ENCODE measurements at places on chromosomes 11 and 22.

DNA sequence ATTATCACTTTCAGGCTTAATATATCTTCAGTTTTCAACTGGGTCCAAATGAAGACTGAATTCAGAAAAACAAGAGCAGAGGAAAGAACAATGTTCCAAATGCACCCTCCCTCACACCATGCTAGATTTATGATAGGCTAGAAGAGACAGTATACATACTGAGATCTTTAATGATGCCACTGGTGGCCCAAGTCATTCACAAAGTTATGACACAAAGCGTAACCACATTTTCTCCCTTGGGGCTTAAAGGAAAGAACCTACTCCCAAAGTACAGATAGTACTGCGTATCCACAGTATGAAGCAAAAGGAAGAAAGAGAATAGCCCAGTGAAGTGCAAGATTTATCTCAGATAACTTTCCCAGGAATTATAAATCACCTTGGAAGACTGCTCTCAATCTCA lies 10.9 kb upstream of the SOX6 start:
- DNase-seq, result no peak

- no peak for DNase-seq
Observed at GRCh38 chr22:46108564-46109473, 41.5 kb upstream of the PPARA start.

GRCh38 chr11:20795005-20795404 lies 125.6 kb downstream of the NELL1 start:
- no peak for DNase-seq

- DNase-seq, result no peak
Observed at GRCh38 chr22:37618674-37619073, 10.0 kb downstream of the GGA1 start.

DNA sequence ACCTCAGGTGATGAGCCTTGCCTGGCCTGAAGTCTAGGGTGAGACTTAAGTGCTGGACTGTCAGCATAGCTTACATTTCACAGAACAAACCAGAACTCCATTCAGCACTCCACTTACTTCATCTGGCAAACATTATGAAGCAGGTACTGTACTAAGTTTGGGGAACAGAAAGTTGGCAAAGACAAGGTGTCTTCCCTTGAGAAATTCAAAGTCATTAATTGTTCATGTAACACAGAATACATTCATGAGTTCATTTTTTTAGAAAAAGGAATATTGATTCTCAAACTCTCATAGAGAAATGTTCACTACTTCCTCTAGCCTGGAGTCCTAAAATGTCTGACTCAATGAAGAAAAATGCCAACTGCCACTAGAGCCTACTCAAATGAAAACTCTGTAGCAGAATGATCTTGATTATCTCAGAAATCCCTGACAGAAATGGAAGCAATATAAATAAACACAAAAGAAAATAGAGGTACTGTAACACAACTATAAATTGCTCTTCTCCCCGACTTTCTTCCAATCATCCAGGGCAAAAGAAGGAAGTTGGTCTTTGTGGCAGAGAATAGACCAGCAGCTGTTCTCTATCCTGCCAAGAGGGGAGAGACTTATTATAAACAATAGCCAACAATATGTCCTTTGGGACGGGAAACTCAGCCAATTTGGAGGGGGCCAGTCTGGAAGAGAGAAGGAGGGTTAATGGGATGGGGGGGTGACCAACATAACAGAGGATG lies 129.2 kb upstream of the MTMR2 start:
- DNase-seq, result no peak

DNA sequence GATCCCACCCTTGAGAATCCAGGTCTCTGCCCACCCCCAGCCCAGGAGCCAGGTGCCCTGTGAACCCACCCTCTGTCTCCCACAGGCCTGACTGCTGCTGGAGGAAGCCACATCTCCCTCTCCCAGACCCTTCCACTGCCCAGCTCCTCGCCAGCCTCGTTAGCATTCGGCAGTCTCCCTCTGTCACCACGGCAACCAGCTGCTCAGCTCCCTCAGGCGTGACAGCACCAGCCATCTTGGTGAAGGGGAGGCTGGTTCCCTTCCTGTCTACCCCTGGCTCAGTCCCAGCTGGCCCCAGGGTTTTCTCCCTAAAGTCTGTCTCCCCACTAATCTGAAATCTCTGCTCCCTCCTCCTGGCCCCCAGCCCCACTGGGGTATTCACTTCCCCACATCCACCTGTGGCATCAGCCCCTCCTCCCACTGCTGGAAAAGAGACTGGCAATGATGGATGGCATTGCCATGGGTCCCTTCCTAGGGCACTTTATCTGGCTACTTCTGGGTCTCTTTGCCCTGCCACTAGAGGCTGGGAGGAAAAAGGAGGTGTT lies 28.1 kb downstream of the NRXN2 start:
- peak; percentile 21 for DNase-seq

DNA sequence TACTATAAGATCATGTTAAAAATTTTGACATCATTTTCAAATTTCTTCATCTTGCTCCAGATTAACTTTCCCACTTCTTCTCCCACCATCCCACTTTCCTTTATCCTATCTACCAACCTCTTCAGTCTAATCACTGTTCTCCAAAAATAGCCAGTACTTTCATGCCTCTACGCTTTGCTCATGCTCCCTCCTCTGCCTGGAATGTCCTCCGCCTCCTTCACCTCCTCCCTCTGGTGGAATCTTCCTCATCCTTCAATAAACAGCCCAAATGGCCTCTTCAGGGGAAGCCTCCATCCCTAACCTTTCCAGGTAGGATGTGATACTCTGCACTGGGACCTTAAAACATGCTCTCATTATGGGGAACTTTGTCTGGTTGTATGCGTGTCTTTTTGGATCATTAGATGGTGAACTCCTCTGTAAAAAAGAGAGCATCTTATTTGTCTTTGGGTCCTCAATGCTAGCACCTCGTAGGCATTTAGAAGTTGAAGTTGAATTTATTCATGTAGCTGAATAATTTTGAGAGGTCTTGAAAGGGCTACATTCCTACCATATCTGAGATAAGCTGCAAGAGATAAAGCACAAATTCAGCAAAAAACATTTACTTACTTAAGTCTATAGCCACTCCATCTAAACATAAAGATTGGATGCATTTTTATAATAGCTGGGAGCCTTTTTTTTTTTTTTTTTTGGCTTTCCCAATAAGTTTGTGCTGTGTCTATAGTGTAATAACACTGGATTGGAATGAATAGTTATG lies 8.0 kb upstream of the CSRP3 start:
- DNase-seq, result no peak

DNA sequence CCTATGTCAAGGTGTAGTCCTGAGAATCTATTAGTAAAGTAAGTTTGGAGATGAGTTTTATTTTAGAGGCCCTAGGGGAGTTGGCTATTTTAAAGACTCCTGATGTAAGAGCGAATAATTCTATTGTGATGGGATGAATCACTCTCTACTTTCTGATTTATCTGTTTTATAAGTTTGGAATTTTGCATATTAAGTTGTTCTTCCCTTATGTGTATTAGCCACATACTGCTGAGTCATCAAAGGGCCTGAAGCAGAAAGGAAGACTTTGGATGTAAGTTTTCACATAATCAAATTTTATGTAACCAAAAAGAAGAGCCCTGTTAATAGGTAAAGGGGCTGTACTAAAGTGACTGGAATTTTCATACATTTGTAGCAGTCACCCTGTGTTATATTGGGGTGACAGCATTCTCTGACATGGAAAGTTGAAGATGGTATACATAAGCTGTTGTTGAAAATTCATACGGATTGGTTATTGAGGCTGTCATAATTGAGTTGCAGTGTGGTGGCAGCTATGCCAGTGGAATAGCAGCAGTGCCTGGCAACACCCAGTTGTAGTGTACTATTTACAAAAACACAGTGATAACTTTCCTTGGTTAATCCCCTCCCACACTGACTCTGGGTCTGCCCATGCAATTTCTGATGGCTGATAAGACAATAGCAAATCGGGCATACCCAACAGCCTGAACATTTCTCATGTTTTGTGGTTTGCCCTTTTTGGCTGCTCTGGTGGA lies 90.6 kb upstream of the NTM start:
- no peak for DNase-seq

- no peak for DNase-seq
Observed at GRCh38 chr11:102061276-102061675, 14.0 kb downstream of the CFAP300 start.

GRCh38 chr11:43689167-43689566 lies 8.6 kb downstream of the HSD17B12 start:
- no peak for DNase-seq

DNA sequence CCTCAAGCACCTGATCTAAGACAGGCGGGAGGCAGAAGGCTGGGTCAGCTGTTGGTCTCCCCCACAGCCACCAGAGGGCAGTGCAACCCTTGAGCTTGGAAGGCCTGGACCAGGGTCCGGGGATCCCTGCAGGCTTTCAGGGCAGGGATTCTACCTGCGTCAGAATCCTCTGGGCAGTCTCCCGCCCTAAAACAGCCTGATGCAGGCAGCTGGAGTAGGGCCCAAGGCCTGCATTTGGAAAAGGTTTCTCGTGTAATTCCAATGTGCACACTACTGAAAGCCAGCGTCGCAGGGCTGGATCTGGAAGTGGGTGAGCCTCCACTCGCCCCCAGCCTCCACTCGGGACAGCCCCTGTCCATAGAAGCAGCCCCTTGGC lies 31.8 kb downstream of the BID start:
- peak; percentile 82 for DNase-seq

GRCh38 chr11:79174045-79175008 lies 266.5 kb downstream of the TENM4 start:
- no peak for DNase-seq

DNA sequence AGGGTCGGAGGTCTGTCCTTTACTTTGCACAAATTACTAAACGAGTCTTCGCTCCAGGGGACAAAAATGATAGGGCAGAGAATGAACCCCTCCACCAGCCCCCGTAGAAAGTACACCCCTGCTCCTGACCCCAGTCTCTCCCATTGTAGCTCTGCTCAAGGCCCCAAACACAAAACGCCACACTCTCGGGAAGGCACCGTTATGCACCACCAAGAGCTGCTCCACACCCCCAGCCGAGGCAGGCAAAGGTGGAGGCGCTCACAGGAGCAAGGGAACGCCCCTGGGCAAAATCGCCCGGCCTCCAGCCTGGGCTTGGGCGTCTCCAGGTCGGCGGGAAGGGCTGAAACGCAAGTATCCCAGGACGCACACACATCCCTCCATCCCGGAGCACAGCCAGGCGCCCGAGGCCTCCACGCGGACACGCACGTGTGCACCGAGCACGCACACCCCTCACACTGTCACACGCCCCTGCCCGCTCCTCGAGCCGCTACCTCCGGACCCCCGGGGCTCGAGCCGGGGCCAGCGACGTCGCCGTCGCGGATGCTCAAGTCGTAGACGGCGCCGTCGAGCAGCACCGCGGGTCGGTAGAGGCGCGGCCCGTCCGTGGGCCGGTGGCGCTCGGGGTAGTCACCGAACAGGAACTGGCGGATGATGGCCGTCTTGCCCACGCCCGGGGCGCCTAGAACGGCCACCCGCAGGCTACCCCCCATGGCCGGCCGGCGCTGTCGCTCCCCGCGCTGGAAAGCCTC lies 786 bp downstream of the RASL10A start:
- no peak for DNase-seq

GRCh38 chr11:69157156-69157821 lies 1.6 kb downstream of the SMIM38 start:
- no peak for DNase-seq

GRCh38 chr11:20501252-20501651 lies 98.2 kb upstream of the SLC6A5 start:
- no peak for DNase-seq

GRCh38 chr22:24554313-24555164 lies at the start of gene GUCD1:
Gene GUCD1, minus strand, starts transcription at chr22:24555138. Its CDS starts 147 bp downstream, at chr22:24554991.
- DNase-seq, result peak; percentile 43

DNA sequence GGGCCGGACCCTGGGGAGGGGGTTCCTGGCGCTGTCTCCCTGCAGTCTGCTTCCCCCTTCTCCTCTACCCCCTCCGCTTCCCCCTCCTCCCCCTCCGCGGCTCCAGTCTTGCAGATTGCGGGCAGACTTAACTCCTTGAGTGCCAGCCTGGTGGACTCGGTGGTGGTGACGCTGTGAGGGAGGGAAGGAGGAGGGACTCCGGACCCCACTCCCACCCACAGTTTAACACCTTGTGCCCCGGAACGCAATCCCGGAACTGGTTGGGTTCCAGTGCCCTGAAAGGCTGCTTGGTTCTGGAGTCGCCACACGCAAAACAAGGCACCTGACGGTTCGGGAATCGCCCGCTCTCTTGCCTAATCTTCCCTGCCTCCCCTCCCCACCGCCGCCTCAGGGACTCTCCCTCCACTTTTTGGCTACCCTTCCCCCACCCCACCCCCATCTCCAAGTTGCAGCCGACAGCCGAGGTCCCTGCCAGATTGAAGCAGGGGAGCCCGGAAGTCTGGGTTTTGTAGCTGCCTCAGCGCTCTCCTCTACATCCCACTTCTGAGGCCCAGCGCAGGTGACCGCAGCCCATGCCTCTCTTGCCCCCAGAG lies 3.9 kb upstream of the BCL9L start:
- DNase-seq, result peak; percentile 82

- no peak for DNase-seq
Observed at GRCh38 chr22:47177334-47177815, 414.9 kb downstream of the TBC1D22A start.

GRCh38 chr22:43723816-43724215 lies 88.3 kb downstream of the EFCAB6 start:
- DNase-seq, result no peak

GRCh38 chr11:128552783-128553661 lies 34.3 kb downstream of the ETS1 start:
- no peak for DNase-seq

DNA sequence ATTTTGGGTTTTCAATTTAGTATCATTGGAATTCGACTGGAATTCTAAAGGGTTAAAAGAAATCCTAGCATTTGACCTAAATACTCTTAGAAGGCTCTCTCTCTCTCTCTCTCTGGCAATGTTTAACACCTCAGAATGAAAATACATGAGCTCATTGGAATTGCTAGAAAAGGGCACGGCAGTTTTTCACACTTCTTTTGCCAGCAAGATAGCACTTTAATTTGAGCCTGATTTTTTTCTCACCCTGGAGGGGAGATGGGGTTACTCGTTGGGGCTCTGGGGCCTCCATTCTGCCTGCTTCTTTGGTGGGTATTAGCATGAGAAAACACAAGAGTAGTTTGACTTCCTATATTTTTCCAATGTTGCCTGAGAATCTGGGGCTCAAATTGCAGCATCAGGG lies 22.8 kb upstream of the CLMP start:
- DNase-seq, result no peak

Data from stimulated activated naive CD8-positive, alpha-beta T cell treated with anti-CD3 and anti-CD28 coated beads, Interleukin-15, Interleukin-2, amounts not matched to agents 100 U/mL and 50 U/mL, for 24 hours (primary cell).